ENCODE measurements at places on chromosomes 5 and 9.

- DNase-seq, result peak; percentile 20
Measured at GRCh38 chr5:160369990-160370712, at the start of gene C1QTNF2. Gene C1QTNF2, minus strand, starts transcription at chr5:160370626. Its CDS starts 15,615 bp downstream, at chr5:160355011.

- no peak for DNase-seq
Measured at GRCh38 chr9:95181226-95181818, 136.2 kb downstream of the FANCC start.

- DNase-seq, result no peak
Measured at GRCh38 chr5:96636594-96636993, 25.6 kb upstream of the CAST start.

- no peak for DNase-seq
Measured at GRCh38 chr5:58930520-58930919, 347.6 kb downstream of the RAB3C start.

GRCh38 chr5:58498340-58498942, 7.2 kb downstream of the GAPT start:
- DNase-seq, result no peak

- DNase-seq, result no peak
Measured at GRCh38 chr5:142798099-142798770, 28.1 kb downstream of the ARHGAP26 start.

DNA sequence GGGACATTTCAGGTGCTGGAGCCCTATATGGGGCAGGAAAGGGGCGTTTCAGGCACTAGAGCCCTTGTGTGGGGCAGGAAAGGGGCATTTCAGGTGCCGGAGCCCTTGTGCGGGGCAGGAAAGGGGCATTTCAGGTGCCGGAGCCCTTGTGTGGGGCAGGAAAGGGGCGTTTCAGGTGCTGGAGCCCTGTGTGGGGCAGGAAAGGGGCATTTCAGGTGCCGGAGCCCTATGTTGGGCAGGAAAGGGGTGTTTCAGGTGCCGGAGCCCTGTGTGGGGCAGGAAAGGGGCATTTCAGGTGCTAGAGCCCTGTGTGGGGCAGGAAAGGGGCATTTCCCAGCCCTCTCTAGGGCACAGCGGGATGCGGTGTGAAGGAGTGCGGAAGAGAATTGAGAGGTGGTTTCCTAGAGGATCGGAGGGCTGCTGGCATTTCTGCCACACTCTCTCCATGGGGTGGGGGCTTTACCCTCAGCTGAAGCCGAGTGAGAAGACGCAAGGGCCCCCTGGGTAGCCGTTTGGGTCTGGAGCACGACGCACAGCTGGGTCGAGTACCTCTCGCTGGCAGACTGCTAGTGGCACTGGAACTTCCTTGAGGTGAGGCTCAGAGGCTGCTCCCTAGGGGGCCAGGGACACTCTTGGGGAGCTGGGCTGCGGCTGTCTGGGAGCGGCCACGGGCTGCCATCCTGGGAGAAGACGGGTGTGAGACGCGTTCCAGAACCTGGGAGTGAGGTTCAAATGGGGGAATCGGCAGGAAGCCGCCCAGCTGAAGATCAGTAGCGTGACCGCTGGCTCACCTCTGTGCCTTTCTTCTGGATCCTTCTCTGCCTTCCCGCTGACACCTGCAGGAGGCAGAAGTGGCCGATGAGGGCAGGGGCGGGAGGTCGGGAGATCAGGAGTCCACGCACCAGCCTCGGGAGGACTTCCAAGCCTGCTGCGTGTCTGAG, 122.6 kb upstream of the IRX4 start:
- DNase-seq, result no peak

- DNase-seq, result no peak
Measured at GRCh38 chr5:66312266-66312665, 168.2 kb downstream of the SREK1 start.

GRCh38 chr5:34915856-34916192, 313 bp downstream of the BRIX1 start:
- no peak for DNase-seq

DNA sequence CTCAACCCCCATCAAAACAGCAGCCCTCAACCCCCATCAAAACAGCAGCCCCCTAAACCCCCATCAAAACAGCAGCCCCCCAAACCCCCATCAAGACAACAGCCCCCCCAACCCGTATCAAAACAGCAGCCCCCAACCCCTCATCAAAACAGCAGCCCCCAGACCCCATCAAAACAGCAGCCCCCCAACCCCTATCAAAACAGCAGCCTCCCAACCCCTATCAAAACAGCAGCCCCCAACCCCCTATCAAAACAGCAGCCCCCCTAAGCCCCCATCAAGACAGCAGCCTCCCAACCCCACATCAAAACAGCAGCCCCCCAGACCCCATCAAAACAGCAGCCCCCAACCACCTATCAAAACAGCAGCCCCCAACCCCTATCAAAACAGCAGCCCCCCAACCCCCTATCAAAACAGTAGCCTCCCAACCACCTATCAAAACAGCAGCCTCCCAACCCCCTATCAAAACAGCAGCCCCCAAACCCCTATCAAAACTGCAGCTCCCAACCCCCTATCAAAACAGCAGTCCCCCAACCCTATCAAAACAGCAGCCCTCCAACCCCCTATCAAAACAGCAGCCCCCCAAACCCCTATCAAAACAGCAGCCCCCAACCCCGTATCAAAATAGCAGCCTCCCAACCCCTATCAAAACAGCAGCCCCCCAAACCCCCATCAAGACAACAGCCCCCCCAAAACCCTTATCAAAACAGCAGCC, 1.2 kb downstream of the TPPP start:
- DNase-seq, result no peak

GRCh38 chr5:140568443-140569063, 3.9 kb downstream of the SLC35A4 start:
- DNase-seq, result no peak

DNA sequence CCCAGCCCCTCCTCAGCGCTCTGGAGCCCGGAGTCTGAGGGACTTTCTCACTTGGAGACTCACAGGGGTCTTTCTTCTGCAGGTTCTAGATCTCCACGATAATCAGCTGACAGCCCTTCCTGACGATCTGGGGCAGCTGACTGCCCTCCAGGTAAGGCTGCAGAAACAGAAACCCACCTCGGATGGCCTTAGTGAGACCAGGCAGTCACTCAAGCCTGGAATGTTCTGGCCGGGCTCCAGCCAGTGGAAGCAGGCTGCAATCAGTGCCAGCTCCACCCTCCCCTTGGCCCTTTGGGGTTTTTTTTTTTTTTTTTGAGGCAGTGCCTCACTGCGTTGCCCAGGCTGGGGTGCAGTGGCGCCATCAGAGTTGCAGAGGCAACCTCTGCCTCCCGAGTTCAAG, 7.6 kb downstream of the LRSAM1 start:
- DNase-seq, result no peak

DNA sequence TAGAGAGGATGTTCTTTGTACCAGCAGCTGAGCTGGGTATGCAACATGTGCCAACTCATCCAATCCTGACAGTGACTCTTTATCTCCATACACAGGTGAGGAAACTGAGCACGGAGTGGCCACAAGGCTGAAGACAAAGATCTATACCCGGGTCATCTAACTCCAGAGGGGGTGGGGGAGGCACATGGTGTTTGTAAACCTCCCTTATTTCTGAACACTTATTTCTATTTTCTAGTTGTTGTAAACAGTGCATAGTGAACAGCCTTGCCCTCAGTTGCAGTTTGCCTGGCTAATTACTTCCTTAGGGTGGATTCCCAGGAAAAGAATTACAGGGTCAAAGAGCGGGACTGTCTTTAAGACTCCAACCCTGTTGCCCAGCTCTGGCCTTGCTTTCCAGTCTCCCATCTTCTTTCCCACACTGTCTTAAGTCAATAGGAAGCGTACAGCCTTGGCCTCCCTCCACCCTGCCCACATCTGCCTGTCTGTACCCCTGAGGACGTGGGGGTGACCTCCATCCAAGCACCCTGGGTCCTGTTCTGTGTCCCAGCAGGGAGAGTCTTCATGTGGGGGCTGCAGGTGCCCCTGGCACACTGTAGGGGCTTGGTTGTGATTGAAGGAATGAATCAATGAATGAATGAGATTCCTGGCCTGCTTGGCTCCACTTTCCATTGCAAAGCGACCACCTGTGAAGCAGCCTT, 13.2 kb upstream of the FIBCD1 start:
- DNase-seq, result no peak

DNA sequence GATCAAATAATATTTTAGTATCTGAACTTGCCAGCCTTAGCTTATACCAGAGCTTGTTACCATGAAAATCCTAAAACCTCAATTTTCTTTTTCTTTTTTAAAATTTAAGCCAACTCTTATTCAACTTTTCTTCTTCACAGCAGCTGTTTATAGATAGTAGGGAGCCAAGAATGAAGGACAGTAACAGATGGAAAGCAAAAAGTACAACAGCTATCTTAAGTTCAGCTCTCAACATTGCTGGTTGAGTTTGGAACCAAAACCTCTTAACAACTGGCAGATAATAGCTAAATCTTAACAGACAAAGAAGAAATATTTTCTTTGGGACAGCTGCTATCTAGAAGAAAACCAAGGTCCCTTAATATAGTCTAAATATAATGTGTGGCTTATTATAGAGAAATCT, 74.7 kb downstream of the PJA2 start:
- no peak for DNase-seq

GRCh38 chr5:136123236-136123768, 9.3 kb upstream of the SMAD5 start:
- no peak for DNase-seq

- no peak for DNase-seq
Measured at GRCh38 chr5:17370651-17371050, 127.4 kb upstream of the TAF11L2 start.

GRCh38 chr5:133052317-133053175, 733 bp downstream of the HSPA4 start:
- peak; percentile 54 for DNase-seq

DNA sequence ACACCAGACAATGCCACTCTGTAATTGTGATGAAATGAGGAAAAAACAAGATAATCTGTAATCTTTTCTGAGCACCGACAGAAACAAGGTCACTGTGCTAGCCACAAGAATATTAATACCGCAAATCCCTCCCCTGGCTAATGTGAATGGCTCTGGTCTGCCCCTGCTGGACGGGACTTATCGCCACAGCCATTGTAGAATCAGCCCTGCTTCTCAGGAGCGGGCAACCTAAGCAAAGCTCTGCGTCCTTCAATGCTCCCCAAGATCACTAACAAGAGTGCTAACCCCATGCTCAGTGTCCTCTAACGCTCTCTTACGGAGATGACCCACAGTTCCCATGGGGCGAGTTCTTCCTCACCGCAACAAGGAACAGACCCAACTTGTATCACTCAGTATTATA, 42.7 kb downstream of the OR2V1 start:
- no peak for DNase-seq

GRCh38 chr5:1867815-1868143, 14.9 kb downstream of the IRX4 start:
- no peak for DNase-seq

DNA sequence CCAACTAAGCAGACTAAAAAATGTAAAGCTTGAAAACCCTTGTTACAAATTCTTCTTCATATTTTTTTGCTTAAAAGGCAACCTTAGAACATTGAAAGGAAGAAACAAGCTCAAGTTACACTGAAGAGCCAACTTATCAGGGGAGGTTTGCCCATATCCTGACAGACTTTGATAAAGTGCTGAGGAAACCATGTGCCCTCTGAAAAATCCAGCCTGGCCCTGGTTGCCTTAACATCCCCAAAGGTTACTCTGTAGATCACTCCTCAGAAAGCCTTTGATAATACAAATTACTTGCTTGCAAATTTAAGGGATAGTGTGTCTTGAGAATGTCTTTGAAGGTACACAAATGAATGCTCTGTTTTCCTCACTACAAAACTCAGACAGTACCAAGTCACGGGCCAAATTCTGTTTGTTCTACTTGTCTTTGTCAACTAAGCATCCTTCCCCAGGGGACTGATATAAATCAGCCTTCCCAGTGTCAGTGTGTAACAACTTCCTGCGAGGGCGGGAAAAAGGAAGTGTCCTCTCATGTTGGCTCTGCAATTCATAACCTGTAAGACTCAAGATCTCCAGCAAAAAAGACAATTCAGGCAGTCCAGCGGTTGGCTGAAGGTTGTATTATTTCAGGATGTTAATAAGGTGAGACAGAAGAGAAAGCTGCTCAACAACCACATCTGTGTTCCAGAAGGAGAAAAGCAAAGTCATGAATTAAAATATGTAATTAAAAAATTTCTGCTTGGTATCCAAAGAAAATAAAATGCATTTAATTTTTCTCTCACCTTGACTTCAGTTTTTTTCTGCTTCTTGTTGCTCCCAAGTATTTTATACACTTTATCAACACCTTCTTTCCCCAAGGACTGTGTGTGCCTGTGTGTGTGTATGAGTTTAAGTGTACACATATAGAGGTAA, 199.9 kb downstream of the PIK3R1 start:
- DNase-seq, result no peak

- DNase-seq, result no peak
Measured at GRCh38 chr5:7548596-7548995, 152.7 kb downstream of the ADCY2 start.

- DNase-seq, result no peak
Measured at GRCh38 chr5:152106571-152106970, 181.9 kb upstream of the GLRA1 start.

GRCh38 chr9:107214381-107214780, 68.7 kb upstream of the RAD23B start:
- no peak for DNase-seq

DNA sequence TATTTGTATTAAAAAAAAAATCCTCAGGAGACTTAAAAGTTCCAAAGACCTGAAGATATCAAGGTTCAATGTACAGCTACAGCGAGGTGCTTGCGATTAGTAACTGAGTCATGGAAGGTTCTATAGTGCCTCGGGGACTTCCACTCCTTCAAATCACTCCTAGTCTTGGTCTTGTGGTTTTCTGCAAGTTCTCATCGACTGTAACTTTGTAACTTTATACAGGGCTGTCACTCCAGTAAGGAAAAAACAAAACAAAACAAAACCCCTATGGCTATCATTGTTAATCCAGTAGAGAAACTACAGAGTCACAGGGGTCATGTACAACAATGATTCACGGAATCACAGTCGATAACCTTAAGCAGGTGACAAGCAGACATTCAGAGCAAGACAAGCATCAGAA, 39.8 kb upstream of the SELENOP start:
- DNase-seq, result no peak

DNA sequence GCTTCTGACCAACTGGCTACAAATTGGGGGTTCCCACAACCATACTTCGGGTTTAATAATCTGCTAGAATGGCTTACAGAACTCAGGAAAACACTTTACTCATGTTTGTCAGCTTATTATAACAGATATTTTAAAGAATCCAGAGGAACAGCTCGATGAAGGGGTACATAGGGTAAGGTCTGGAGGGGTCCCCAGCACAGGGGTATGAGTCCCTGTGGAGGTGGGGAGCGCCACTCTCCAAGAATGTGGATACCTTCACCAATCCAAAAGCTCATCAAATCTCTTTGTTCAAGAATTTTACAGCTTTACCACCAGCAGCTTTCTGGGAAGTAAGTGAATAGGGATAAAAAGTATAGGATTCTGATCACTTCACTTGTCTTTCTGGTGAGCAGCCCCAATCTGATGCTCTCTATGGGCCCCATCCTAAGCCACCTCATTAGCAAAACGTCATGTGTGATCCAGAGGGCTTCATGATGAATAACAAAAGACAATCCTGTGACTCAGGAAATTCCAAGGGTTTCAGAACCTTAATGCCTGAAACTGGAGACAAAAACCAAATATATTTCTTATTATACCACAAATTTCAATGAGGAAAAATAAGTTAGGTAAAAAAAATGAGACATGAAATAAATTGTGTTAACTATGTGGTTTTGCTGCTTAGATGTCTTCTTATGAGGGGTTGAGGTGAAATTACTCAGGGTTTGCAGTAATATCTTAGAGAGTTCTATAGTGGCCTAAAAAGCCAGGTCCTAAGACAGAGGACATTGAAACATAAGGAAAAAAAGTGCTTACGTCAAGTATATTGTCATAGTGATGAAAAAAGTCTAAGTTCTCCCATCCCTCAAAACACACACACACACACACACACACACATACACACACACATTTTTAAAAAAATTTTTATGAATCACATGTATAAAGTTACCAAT, 290.5 kb downstream of the ANXA1 start:
- no peak for DNase-seq
